ENCODE measurements at places on chromosomes 12 and 14. TPM values are rescaled to one million over a fixed set of nuclear protein-coding genes. Genes with fewer than 3 reads are reported as not detected.

- DNase-seq = no peak
Measured at GRCh38 chr14:57261604-57262003, 7.1 kb downstream of the EXOC5 start.

- DNase-seq = no peak
Measured at GRCh38 chr14:68157971-68158371, 338.4 kb downstream of the RAD51B start.

- no peak for DNase-seq
Measured at GRCh38 chr14:68718023-68718990, 74.6 kb downstream of the ZFP36L1 start.

Gene SELPLG
- not detected for total RNA-seq

DNA sequence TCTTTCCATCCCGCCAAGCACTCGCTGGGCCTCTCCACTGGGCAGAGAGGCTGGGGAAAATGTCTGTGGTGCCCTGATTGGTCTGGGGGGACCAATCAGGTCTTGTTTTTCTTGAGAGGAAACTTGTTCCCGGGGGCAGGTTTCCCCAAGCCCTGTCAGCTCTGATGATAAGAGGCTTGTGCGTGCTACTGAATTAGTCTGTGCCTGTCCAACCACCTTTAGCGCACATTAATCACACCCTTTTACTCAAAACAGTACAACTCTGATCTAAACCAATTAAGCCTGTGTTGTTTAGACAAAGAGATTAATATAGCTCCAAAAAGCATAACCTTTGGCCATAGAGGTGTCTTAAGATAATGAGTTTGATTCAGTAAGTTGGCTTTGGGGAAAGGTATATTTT, 580.4 kb downstream of the VRK1 start:
- DNase-seq = no peak

DNA sequence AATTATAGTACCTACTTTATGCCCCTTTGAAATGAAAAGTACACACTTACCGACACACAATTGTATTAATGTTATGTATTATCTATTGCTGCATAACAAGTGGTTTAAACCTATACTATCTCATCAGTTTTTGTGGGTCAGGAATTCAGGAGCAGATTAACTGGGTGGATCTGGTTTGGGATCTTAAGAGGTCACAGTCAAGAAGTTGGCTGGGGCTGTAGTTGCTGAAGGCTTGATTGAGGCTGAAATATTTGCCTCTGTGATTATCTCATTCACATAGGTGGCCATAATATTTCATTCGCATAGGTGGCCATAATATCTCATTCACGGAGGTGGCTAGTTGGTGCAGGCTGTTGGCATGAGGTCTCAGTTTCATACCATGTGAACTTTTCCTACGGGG, 5.7 kb downstream of the METTL25 start:
- DNase-seq = no peak

All from HepG2 (cell line).